Fibroblast of skin of left quadriceps (primary cell): ENCODE measurements at places on chromosomes 3 and 15.

DNA sequence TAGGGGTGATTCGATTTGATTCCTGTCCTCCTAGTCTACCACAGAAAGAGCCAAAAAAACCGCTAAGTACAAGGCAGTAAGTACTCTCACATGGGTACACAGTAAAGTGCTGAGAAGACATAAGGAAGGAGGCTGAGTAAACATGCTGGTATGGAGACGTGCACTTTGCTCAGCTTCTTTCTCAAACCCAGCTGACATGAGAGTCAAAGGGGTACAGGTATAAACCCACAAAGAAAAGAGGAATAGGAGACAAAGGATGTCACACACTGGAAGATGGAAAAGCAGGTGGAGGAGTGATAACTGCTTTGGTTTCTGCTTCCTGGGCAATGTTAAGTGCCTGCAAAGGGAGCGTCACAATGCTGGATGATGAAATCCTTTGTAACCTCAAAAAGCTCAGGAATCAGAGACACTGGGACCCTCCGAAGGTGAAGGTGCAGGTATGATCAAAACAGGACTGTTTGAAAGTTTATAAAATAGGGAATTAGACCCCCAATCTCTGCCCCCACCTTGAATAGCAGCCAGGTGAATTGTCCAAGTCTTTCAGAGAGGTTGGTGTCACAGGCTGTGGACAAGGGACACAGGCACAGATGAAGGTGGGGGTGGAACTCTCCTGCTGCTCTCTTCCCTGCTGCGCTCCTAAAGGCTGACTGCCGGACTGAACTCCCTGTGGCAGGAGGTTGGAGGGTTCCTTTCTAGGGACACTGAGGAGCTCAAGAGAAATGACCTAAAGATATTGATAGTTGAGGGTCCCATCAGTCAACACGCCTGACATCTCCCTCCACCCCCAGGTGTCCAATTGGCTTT is 101.8 kb downstream of the RAB11A start:
- no peak for DNase-seq

DNA sequence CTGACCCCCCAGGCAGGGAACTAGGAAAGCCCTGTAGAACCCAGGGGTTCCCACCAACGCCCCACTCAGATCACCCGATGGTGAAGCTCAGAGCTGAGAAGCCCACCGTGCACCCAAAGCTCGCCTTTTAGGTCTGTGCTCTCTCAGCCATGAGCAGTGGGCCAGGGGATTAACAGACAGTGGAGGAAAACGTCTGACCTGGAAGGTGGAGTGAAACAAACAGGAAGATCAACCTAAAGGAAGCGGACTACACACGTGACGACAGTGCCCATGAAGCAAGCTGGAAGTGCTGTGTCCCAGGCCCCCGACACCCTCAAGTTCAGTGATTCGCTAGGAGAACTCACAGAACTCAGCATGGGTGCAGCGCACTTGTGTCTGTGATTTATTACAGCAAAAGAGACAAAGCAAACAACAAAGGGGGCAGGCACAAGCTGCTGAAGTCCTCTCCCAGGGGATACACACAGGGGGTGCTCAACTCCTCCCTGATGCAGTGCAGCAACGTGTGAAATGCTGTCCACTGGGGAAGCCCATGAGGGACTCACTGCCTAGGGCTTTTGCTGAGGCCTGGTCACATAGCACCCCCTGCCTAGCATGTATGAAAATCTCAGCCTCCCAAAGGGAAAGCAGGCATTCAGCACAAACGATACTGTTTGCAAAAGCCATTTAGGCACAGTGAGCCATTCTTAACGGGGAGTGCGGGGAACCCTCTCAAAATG is 43.5 kb downstream of the CFAP92 start:
- DNase-seq: no peak

- no peak for DNase-seq
These were observed 69.8 kb downstream of the ISG20 start for GRCh38 chr15:88708655-88709054.

DNA sequence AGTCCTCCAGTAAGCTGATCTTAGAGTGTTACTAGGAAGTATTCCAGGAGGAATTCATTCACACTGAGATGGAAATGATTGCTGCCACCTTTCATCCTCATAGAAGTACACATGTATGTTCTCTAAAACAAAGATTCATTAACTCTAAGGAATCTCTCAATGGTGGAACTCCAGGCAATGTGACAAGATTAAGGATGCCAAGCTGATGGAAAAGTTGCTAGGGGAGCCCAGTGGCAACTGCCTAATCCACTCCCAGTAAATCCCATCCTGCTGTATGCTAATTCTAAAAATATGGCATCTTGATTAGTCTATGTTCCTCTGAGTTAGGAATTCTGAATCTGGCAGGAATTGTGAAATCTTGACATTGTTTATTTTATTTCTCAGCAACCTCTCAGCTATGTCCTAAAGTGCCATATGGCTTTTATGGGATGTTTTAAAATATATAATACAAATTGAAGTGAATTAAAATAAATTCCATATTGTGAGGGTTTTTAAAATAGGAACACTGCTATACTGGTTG is 210.0 kb upstream of the TRIM42 start:
- peak; percentile 32 for DNase-seq

- DNase-seq: no peak
These were observed 282.5 kb upstream of the TTC14 start for GRCh38 chr3:180319461-180319860.

DNA sequence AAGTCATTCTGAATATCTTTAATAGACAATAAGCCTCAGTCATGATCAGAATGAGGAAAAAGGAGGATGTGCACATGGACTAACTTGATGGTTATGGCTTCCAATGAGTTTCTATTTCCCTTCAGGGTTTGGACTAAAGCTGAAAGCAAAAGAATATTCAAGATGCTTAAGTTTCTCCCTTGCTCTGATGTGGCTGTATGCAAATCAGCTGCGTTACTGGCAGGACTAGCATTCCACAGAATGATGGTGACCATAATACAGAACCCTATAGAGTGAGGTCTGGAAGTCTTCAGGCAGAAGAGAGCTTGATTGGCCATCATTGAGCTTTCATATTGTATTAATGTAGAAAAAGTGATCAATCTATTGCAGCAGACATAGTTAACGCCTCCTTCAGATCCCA is 466.0 kb downstream of the NLGN1 start:
- DNase-seq: no peak

- no peak for DNase-seq
These were observed 174.6 kb downstream of the CHST2 start for GRCh38 chr3:143294188-143294587.

DNA sequence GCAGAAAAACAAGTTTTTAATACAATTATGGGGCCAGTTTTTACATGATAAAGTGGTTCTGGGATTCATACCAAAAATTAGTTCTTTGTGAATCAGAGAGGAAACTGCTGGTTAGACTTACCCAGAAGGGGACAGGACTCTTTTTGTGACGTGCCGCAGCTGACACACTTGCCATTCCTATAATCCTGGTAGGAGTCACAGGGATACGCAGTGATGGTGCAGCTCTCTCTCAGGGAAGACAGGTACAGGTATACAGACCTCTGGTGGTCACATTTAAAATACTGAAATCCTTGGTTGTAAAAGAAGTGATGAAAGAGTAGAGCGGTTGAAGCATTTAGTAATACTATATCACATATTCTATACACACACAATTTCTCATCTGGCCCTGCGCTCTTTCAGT is 20.2 kb upstream of the TMEM41A start:
- no peak for DNase-seq

- no peak for DNase-seq
These were observed 147.5 kb upstream of the SOX2 start for GRCh38 chr3:181564222-181564621.

DNA sequence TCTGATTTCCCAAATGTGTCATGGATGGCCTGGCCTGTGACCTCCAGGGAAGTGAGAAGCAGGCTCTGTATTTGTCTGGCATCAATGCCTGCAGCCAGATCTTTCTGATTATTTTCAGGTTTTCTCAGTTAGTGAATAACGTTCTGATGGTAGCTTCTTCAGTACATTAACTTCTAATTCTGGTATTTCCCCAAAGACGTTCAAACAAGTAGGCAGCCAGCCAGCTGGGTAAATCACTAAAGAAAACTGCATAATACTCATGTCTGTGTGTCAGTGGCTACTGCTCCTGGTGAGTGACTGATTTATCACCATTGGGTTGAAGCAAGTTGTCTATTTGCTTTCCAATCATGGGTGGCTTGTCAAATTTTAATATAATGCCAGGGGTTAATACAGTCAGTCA is 162.6 kb upstream of the PFN2 start:
- no peak for DNase-seq

DNA sequence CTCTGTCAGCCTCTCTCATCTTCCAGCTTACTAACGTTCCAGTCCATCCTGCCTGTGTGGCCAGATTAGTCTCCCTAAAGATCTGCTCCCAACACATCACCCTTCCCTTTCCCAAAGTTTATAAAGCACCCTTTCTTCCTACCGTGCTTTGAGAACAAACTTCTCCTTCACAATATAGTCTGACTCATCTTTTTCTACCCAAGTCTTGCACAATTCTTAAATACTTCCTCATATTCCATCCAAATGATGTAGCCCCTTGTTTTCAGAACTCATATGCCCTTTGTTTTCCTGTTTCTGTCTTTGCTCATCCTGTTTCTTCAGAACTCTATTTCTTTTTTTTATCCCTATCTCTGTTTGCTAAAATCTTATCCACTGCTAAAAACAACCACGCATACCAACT is 326.8 kb downstream of the MFSD1 start:
- peak; percentile 54 for DNase-seq

DNA sequence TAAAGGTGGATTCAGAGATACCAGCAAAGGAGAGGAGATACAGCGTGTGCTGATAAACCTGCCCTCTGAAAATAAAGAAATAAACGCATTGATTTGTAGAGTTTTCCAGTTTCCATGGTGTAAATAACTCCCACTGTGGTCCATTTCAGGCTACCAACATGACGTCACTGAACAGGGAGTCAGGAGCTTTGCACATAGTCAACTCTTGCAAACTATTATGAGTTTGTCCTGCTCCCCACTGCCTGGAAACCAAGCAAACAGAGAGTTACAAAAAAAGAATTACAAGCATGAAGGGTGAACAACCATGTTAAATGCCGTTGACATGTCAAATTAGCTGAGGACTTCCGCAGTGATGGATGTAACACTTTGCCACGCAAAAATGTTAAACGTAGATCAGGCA is 70.4 kb upstream of the GATA2 start:
- DNase-seq: no peak

- DNase-seq: no peak
These were observed 31.3 kb upstream of the BLM start for GRCh38 chr15:90685591-90686434.

- DNase-seq: no peak
These were observed 19.8 kb downstream of the FANCD2OS start for GRCh38 chr3:10088256-10088655.

GRCh38 chr3:142888099-142888480 is 793 bp downstream of the PCOLCE2 start:
- DNase-seq: no peak

DNA sequence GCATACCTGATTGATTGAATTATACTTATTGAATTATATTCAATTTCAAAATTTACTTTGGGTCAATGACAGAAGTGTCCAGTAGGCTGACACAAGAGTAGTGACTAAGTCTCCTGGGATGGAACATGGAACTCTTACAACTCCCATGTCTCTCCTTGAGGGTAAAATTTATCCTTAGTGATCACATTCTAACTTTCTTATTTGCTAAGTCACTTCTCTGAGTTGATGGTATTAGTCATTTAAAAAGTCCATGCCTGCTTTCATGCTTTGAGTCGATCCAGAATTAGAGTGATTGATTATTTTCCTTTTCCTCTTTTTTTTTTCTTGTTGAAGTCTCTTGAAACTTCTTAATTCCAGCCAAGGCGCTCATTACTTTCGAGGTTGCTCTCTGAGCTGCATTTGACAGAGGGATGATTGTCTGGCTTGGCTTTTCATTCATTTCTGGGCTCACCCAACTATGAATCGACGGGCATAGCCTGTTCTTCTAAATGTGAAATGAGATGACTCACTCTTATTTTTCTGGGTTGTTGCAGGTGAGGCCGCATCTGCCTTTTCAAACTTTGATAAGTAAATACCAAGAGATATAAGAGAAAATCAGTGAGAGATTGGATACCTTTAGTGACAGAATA is 34.9 kb downstream of the LRRC3B start:
- no peak for DNase-seq

- peak; percentile 90 for DNase-seq
These were observed 41.5 kb downstream of the CP start for GRCh38 chr3:149180057-149180573.

DNA sequence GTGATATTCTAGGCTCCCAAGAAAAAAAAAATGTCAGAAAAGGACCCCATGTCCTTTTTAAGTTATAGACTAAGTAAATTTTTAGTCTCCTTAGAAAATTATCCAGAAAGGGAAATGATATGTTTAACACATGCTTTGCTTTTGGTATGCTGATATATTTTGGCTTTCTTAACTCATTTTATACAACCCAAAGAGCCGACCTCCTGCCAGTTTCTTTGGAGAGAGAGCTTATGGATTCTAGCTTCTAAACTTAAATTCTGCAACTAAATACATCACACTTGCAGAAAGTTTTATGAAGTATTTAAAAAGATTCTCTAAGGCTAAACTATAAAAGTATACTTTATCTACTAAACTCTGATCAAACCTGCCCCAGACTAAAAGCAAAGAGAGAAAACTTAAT is 43.9 kb upstream of the ZPLD1 start:
- DNase-seq: no peak

DNA sequence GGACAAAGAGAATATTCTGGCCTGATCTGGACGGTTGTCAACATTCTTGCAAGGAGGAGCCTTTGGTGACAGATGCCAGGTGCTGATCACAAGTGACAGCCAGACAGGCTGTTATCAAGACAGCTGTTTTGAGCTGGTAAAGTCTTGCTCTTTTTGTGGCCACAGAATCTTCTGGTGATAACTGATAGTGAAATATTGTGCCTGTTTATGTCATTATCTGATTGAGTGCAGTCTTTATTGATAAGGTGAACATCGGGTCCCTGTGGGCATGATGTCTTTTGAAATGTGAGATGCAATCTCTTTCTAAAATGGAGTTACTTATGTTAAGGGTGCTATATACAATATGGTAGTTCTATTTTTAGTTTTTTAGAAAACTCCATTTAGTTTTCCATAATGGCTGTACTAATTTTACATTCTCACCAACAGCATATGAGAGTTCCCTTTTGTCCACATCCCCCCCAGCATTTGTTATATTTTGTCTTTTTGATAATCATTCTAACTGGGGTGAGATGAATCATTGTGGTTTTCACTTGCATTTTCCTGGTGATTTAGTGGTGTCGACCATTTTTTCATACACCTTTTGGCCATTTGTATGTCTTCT is 10.7 kb downstream of the CEP63 start:
- DNase-seq: no peak

DNA sequence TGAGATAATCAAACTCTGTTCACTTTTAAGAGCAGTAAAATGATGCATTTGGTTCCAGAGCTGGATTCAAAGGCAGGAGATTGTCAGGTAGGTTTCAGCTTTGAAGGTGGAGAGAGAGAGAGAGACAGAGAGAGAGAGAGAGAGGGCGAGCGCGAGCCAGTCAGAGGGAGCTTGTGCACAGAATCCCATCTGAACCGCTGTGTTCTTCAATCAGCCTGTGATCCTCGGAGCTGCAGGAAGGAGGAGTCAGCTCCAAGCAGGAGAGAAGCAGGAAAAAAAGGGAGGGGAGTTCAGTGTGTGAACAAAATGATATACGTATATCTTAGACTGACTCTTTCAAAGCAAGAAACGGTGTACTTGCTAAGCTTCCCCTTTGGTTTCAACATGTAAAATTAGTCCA is at the start of gene GPR149:
Gene GPR149 (minus strand): TSS at position 177 of the 400 bp plus-strand sequence. CDS start 575 bp downstream, outside the sequence.
- DNase-seq: no peak
